ENCODE measurements at places on chromosomes 1 and 21.

- DNase-seq: no peak
Observed at GRCh38 chr1:67614511-67614934, 70.5 kb upstream of the GADD45A start.

GRCh38 chr1:104466068-104466467 lies 716.4 kb downstream of the AMY1C start:
- no peak for DNase-seq

DNA sequence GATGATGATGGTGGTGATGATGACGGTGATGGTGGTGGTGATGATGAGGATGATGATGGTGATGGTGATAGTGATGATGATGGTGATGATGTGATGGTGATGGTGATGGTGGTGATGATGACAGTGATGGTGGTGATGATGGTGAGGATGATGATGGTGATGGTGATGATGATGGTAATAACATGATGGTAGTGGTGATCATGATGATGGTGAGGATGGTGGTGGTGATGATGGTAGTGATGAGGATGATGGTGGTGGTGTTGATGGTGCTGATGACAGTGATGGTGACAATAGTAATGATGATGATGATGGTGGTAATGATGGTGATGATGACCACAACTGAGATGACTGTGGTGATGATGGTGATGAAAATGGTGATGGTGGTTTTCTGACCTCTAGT lies 4.9 kb downstream of the ACTRT2 start:
- DNase-seq: no peak

- DNase-seq: peak; percentile 14
Observed at GRCh38 chr1:10897981-10898728, 101.7 kb upstream of the CASZ1 start.

DNA sequence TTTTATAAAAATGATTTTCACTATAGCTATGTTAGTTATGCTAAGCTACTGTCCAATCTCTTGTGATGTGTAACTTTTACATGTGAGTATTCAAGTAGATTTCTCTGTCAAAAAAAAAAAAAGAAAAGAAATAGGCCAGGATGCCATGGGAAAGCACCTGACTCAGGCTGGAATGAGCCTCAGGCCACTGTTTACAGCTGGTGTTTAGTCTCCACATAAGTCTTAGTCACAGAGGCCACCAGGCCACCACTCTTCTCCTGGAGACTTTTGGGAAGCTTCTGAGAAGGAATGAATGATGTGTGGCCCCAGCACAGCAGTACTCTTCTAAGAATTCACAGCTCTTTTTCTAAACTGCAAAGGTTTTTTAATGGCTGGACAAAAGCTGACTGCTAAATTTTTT lies 48.9 kb downstream of the CHML start:
- DNase-seq: no peak

- DNase-seq: no peak
Observed at GRCh38 chr1:221166559-221167318, 287.5 kb downstream of the HLX start.

DNA sequence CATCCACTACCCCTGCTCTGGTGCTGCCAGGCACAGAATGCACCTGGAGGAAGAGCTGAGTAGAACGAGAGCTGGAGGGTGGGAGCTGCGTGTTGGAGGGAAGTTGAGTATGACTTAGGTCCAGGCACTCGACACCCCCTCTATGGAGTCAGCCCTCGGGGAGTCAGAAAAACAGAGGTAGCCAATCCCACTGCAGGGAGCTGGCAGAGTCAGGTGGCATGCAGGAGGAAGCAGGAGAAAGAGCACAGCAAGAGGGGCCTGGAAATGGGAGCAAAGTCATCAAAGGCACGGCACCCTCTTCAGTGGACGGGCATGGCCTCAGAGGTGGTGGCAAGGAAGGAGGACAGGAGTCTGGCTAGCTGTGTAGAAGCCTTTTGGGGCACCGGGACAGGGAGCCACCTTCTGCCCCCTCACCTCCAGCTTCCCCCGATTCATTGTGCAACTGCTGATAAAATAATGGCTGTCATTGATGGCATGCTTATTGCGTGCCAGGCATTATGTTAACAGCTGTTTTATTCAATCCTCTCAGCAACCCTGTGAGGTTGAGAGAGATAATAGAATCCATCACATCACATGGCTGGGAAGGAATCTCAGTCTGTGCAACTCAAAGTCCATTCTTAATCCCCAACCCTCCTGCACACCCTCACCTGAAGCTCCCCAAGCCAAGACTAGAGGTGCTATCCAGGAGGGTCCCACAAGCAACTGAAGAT lies 42.0 kb downstream of the C1orf198 start:
- no peak for DNase-seq

DNA sequence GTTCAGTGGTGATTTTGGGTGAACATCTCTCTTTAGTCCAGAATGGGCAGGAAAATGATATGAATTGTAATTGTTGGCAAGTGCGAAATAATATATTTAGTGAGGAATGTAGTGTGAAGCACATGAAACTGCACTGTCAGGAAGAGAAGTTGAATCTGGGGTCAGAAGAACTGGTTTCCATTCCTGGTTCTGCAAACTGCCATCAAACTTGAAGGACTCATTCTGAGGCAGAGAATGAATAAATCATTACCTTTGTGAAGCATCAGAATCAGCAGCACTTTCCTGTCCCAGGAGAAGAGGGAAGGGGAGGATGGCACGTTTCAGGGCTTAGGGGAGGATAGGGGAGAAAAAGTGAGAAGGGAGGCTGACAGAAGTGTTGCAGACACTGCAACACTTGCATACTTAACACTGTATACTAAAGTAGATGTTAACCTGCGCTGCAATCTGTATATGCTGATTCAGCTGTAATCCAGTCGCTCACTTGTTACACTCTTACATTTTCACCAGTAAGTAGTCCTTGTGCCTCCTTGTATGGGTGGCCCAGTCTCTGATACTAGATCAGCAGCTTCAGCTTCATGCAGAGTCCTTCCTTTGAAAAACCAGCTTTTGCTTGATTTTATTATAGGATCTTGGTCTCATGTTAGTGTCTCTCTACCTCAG lies 10.5 kb upstream of the RPTN start:
- DNase-seq: no peak

- no peak for DNase-seq
Observed at GRCh38 chr1:231971397-231972110, 345.0 kb downstream of the DISC1 start.

DNA sequence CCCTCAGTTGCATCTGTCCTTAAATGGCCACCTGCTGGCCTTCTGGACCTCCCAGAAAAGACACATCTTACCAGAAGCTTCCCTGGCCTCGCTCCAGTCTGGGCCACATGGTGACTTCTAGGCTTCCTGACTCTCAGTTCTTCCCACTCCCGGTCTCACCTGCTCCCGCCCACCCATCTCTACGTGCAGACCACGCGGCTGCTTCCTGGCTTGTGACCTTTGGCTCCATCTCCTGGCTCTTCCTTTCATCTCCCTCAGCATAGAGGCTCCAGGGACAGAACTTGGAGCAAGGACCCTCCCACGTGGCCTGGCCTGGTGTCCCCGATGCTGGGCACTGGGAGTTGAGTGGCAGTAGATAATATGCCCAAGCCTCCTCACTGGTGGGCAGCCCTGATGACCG lies 124.9 kb upstream of the IRF2BP2 start:
- DNase-seq: no peak

DNA sequence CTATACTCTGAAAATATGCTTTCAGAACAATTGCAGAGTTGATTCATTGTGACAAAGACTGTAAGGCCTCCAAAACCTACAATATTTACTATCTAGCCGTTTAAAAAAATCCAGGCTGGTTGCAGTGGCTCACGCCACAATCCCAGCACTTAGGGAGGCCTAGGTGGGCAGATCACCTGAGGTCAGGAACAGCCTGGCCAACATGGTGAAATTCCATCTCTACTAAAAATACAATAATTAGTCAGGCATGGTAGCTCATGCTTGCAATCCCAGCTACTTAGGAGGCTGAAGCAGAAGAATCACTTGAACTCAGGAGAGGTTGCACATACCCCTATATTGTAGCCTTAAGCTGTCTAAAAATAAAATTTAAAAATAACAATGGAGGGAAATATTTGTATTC lies 5.3 kb upstream of the TFF2 start:
- DNase-seq: no peak

- DNase-seq: no peak
Observed at GRCh38 chr1:244405856-244406255, 45.9 kb downstream of the ADSS2 start.

DNA sequence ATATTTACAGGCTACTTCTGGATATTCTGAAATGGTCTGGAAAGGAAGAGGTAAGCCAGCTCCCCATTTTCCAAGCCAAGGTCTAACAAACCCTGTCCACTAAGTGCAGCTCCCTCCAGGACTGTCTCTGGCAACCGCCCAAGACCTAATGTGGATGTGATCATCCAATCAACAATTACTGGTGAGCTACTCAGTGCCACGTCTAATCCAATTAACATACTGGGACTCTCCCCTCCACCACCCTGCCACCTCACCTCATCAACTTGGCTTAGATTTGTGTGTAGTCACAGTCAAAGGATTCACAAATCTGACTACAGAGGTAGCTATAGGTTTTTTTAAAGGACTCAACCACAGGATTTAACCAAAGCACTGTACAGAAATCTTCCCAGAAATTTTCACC lies 25.4 kb upstream of the S100A7 start:
- DNase-seq: no peak

DNA sequence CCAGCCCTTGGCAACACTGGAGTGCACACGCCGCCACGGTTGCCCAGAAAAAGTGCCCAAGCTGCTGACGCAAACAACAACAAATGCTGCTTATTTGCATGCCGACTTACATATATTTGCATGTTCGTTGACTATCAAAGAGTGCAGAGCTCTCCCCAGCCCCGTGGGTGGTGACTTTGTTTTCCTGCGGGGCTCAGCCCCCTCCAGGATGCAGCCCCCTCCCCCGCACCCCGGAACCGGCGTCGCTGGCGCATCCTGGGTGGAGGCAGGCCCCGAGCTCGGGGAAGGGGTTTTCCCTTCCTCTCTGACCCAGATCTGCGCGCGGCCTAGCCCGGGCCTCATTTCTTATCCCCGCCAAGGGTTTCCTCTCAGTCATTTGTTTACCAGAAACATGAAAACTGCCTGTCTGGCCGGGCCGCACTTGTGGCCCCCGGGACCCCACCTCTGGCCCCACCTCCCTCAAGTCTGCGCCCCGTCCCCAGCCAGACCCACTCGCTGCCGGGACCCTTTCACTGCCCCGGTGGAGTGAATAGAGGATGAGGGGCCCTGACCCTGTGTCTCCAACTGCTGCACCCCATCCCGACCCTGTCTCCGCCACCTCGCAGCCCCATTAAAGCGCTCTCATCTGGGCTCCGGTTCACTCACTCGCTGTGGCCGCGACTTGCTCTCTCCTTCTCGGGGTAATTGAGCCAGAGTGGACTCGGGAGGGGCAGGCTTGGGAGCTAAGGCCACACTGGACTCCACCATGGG lies 5.5 kb downstream of the TNFRSF25 start:
- DNase-seq: no peak

GRCh38 chr1:164470996-164471395 lies 88.0 kb upstream of the PBX1 start:
- no peak for DNase-seq

DNA sequence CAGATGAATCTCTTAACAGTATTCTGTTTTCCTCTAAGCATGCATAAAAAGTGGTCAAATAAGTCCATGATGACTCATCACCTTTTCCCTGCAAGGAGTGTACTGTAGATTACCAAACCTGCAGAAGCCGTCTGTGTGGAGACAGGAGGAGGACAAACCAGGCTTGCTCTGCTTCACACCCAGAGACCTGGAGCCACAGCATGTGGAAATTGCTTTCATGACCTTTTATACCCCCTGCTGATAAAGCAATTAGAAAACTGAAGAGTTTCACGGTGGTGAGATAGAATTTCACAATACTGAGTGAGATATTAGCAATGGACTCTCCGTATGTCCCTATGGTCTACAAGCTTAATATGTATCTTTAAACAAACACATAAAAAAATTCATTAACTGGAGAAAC lies 9.4 kb downstream of the CORT start:
- DNase-seq: no peak

DNA sequence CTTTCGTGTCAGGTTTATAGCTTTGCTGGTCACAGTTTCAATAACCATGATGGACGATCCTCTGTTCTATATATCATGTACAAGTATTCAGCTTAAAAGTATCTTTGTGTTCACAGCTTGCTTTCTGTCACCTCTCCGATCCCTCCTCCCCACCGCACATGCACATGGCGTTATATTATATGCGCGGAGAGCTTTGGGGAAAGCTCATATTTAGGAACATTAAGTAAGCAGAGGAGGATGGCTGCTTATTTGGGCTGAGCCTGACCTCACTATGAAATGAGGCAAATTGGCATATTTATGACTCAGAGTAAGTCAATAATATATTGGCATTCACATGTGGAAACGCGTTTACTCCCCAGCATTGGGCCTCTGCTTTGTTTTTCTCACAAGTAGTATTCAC lies 360.5 kb downstream of the HLX start:
- DNase-seq: no peak

DNA sequence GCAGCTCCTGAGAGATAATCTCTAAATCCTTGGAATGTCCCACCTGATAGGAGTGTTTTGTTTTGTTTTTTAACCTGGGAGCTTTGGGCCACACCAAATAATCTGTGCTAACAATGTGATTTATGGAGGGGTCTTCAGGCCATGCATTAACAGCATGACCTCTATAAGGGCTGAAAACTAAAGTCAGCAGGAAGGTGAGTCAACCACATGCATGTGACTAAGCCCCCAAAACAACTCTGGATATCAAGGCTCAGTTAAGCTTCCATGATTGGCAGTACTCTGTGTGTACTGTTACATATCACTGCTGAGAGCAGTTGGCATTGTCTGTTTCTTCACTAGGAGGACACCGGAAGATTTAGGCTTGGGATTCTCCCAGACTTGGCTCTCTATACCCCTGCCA lies 10.7 kb downstream of the AUNIP start:
- no peak for DNase-seq

DNA sequence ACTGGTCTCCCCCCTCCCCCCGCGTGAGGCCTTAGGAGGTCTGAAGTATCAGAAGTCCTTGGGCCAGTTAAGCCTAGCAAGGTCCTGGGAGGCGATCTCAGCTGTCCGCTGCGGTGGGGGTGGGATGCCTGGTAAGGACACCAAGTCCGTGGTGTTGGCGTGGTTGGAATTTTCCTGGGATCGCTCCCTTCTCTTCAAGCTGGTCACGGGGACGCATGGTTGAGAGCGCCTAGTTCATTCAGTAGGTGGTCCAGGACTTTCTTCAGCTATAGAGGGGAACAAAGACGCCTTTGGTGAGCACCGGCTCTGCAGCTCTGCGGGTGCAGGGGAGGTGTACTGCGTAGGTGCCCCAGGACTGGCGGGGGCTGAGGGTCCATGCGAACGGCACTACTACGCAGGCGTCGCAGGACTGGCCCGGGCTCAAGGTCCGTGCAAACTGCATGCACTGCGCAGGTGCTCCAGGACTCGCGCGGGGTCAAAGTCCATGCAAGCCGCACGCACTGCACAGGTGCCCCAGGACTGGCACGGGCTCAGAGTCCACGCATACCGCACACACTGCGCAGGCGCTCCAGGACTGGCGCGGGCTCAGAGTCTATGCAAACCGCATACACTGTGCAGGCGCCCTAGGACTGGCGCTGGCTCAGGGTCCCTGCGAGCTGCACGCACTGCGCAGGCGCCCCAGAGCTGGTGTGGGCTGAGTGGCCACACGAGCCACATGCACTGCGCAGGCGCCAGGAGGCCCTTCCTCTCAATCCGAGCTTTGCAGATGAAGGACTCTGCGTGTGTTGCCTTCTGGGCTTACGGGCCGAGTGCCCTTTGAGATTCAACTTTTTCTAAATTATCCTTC lies 36.6 kb upstream of the HMGN1 start:
- DNase-seq: no peak

GRCh38 chr21:46006547-46007491 lies 25.2 kb downstream of the COL6A1 start:
- no peak for DNase-seq

GRCh38 chr1:60114745-60115318 lies 41.3 kb upstream of the C1orf87 start:
- DNase-seq: no peak

GRCh38 chr1:200366577-200367253 lies 43.1 kb downstream of the ZNF281 start:
- no peak for DNase-seq

All from D341Med (cell line).